ENCODE measurements at places on chromosomes 5 and 9.

- no peak for DNase-seq
Observed at GRCh38 chr5:156386976-156387375, 60.0 kb downstream of the SGCD start.

- no peak for DNase-seq
Observed at GRCh38 chr5:100722657-100723056, 180.4 kb downstream of the ST8SIA4 start.

GRCh38 chr9:71271602-71272001, 150.2 kb upstream of the TRPM3 start:
- DNase-seq, result no peak

DNA sequence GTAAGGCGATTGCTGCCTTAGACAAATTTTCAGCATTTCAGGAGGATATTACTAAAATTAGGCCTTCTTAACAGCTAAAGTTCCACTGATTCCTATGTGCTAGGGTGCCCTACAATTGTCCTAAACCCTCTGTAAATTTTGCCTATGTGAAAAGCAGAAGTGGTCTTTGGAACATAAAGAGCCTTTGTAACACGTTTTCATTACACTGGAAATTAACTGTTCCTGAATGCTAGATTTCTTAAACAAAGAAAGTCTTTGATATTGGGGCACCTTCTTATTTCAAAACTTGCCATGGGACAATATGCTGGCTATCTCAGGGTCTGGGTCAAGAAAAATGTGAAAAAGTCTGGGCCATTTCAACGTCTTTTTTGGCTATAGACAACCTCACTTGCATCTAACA, 60.4 kb upstream of the MOCS2 start:
- no peak for DNase-seq

- DNase-seq, result peak; percentile 8
Observed at GRCh38 chr5:122192497-122193496, 63.5 kb downstream of the ZNF474 start.
